ENCODE measurements at places on chromosomes 5 and 9.
A peak's percentile ranks its signal among the peaks of the same experiment; 100 is the strongest.

GRCh38 chr9:114574438-114574837, 13.1 kb upstream of the ATP6V1G1 start:
- no peak for DNase-seq

GRCh38 chr5:41507501-41507900, 2.9 kb downstream of the PLCXD3 start:
- DNase-seq = peak; percentile 62

DNA sequence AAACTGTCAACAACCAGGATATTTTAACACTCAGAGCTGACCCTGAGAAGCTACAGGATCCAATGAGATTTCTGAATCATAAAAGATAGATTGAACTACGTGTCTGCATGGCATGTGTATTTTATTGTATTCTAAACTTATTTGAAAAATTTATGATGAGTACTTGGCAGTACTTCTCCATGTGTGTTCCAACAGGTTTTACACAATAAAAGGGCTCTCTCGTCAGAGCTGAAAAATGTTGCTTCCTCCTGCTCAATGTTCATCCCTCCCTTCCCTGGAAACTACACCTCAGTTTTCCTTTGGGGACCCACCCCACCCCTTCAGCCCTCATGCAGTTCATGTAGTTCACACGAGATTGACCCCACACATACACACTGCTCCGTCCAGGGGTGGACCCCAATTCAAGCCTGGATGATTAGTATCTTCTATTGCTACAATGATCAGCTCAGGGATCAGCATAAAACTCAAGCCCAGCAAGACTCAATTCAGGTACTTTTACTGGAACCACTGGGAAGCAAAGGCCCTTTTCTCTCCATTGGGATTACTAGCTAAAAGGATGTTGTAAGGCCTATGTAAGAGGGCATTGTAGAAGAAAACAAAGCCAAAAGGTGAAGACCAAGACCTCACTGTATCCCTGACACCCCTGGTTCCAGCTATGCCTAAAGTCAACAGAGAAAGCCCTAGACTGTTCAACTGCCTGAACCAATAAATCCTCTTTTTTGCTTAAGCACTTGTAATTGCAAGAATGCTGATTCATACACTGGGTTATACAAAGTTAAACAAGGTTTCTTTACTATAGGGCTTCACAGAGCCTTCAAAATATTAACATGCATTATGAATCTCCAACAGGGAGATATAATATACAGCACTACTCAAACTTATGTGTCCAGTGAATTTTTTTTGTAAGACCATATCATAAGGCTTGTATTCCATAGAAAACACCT, 112.6 kb downstream of the SAXO1 start:
- no peak for DNase-seq

GRCh38 chr9:404234-404633, 189.6 kb downstream of the DOCK8 start:
- DNase-seq = no peak

DNA sequence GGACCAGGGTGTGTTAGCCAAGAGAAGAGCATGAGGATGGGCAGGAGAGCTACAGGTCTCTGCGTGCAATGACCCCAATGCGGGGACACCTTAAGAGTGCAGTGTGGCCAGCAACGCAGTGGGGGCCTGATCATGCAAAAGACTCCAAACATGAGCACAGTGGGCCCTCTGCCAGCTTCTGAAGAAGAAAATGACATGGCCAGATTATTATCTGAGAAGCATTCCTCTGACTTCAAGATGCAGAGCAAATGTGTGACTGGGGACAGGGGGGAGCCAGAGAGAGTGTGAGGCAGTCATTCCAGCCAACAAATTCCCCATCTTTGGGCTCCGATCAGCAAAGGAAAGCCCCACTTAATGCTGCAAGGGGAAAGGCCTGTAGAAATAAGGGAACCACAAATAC, 229.4 kb downstream of the CDK5RAP2 start:
- no peak for DNase-seq

DNA sequence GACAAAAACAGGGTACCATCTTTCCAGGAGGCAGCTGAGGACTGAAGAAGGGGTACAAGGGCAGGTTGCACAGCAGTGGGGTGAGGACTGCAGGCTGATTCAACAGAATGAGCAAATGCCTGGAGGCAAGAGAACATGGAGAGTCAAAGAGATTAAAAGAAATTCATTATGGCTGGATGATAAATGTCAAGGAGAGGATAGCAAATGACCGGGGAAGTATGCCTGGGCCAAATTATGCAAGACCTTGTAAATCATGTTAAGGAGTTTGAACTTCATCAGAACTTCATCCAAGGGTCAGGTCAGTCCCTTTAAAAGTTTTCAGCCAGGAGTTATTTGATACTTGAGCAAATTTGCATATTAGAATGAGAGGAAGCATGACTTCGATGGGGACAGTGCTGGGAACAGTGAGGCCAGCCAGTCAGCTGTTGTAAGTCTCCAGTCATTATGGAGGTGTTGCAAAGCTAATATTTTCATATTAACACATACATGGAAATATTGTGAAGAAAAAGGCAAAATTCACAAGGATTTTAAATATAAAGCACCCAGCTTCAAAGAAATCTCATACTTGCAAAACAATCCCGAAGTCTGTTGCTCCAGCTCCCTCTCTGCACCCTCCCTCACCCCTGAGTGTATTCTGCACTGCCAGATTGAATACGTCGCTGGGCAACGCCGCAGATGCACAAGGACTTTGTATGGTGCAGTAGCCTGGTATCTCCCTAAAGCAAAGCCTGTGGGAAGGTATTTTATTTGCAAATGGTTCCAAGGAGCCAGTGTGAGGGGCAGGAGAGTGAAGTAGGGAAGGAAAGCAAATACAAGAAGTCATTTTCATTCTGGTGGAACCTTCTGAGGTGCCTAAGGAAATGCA, 509.8 kb upstream of the TLE4 start:
- no peak for DNase-seq

DNA sequence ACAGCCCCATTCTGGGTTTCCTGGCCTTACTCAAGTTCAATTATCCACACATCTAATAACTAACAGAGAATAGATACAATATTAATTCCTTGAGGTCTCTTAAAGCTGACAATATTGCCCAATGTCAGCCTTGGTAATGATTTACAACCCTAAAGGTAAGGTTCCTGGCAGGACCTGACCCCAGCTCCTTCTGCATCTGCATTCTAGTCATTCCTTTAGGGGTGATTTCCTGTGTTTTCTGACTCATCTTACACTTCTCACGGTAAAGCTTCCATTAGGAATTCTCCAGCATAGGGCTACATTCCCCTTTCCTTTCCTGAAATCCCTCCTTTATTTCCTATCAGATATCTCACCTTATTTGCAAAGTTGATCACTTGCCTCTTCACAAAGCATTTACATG, 9.3 kb downstream of the HAVCR1 start:
- no peak for DNase-seq

- no peak for DNase-seq
These were observed 9.3 kb downstream of the UGT3A2 start for GRCh38 chr5:36057386-36057785.

DNA sequence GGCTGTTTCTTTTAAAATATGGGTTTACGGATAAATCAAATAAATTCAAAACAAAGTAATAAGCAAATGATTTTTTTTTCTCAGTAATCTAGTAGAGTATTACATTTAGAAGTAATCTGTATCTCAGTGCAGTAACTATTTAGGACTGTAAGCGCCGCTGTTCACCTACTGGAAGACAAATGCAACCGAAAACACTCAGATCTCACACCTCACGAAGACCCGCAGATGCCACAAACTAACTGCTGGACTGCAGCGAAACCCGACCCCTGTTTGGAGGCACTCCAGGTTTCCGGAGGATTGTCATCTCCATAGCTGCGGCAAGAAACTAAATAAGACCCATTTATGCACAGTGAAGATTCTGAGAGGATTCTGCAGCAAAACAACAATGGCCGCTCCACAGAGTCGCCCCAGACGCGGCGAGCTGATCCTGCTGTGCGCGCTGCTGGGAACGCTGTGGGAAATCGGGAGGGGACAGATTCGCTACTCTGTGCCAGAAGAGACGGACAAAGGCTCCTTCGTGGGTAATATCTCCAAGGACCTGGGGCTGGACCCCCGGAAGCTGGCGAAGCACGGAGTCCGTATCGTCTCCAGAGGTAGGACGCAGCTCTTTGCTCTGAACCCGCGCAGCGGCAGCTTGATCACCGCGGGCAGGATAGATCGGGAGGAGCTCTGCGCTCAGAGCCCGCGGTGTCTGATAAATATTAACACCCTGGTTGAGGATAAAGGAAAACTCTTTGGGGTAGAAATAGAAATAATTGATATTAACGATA, at the start of gene PCDHGA8:
TSS of gene PCDHGA8 (plus strand) at position 205 of the 770 bp plus-strand sequence. CDS start at position 386, 181 bp downstream.
- no peak for DNase-seq

DNA sequence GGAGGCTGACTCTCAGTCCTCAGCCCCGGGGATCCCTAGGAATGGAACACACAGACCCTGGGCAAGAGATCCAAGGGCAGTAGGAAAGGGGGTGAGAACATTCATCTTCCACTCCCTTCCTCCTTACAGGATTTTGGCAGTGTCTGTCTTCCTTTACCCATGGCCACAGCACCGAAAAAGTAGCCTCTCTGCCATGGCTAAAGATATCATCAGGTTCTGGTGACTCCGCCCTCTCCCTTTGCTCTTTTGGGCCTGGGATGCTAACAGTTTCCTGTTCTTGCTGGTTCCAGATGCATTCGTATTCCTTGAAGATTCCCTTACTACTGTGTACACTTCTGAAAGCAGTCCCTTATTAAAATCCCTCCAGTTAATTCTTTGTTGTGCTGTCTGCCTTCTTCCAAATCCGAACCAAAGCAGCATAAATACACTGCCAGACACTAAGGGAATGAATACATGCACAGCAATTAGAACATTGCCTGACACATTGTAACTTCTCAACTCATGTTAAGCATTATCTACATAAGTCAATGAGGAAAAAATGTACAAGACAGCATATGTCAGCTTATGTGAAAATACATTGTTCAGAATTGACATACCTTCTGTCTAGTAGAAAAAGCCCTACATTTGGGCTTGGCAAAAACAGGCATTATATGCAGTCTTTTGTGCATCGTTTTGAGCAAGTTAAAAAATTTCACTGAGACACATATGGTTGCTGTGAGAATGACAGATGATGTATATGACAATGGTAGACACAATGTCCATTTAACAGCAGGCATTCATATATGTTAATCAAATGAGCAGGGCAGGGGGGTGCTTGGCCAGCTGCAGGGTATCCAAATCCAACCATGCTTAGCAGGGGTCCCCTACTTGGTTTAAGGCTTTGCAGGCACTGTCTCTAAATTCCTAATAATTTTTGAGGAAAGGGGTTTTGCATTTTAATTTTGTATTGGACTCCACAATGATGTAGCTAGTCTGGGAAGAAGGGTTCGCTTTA, 58.8 kb upstream of the RAI14 start:
- no peak for DNase-seq

GRCh38 chr5:10262121-10262774, 12.2 kb downstream of the CCT5 start:
- no peak for DNase-seq

GRCh38 chr9:108569624-108570023, 286.2 kb downstream of the ACTL7B start:
- no peak for DNase-seq

DNA sequence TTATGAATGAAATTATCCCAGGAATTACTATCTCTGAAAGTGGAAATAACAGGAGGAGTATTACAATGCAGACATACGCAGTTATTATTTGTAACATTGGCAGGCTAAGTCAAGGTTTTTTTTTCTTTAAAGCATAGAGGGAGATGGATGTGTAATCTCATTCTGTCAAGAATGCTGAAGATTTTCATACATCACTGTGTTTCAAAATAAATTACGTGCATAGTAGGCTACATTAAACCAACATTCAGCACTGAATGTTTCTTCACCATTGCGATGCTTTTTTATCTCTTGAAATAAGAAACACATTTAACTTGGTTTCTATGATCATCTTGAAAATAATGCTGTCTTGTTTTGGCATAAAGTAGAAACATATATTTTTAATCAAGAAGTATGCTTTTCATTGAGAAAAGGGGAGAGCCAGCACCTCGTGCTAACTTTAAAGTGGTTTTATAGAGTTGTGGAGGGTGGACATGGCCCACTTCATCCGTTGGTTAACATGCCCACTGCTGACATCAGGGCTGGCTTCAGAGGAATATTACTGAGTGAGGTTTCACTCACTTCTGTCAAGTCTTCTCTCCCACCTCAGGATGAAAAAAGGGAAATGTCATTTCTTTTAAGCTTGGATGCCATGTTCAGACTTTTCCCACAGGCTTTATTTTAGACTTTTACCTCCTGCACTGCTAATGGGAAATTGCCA, 203.6 kb upstream of the MEF2C start:
- DNase-seq = no peak

DNA sequence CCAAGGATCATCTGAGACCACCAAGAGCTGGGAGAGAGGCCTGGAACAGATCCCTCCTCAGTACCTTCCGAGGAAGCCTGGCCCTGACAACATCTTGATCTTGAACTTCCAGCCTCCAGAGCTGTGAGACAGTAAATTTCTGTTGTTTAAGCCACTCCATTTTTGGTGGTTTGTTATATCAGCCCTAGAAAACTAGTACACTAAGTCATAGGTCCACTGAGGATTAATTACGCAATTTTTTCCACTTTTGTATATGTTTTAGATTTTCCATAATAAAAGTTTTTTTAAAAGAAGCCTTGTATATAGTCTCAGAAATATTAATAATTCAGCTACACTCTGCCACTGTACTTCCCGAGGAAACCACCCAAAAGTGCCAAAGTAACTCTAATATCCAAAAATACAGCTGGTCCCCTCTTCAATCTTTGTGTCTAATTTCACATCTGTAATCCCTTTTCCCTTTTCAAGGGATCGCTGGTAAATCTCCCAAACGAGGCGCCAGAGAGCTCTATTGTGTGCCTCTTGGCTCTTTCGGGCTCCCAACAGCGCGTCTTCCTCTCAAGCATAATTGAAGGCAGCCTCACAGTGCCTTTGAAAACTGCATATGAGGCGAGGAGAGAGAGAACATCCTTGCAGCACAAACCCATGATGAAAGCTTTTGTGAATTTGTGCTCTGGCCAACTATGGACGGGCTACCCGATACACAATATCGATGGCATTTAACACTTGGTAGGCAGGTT, 32.7 kb downstream of the PRUNE2 start:
- no peak for DNase-seq

DNA sequence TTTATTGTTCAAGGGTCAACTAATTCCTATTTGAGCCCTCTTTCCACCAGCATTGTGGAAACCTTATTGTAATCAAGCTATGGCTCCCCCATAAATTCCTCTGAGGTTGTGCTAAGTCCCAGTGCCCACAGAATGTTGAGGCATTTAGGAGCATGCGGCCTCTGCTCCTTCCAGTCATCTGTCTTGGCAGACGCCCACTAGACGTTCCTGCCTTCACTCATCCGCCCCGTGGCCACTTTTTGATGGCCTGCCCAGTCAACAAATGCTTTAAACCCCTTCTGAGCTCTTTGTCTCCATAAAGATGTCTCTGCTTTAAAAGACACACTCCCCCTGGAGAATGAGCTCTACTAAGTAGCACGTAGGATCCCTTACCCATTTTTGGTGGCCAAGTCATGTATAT, 104.7 kb downstream of the GAS1 start:
- DNase-seq = no peak

DNA sequence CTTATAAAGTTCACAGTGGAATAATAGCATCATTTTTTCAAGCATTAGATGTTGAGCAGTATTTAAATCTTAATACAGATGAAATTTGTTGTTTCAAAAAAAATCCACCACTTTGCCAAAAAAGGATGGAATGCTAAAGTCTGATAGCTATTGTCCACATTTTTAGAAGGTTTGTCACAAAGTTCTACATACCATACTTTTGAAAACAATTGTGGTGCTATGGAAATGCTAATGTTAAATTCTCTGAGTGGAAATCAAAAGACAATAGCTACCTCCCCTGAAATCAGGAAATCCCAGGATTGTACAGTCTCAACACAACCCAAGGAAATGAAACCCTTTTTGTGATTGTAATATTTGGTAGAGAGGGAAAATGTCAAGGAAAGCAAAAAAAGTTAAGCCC, 19.3 kb upstream of the GRAMD2B start:
- no peak for DNase-seq
